ENCODE measurements at places on chromosomes 3 and 15.

DNA sequence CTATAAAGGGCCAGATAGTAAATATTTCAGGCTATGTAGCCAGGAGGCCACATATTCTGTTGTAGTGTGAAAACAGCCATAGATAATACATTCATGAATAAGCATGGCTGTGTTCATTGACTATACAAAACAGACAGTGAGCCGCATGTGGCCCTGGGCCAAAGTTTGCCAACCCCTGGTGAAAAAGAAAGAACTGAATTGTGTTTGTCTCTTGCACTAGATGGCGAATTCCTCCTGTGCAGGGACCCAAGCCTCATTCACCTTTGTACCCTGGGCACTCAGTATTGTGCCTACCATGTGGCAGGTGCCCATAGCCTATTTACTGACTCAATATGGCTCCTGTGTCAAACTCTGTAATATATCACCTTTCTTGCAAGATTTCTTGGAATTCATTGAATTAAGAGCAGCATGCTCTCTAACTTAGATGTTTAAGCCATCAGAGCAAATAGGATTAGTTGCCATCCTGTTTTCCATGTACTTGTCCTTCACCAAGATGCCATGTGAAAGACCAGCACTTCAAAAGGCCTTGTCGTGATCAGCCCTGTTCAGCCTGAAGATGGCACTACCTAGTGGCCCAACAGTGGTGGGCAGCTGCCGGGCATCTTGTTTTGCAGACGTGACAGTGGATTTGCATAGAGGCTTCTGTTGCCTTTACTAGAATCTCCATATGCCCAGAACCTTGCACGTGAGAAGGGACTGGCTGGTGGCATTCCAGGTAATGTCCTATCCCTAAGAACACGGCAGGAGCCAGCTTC, 50.9 kb upstream of the CMTM7 start:
- DNase-seq: no peak

DNA sequence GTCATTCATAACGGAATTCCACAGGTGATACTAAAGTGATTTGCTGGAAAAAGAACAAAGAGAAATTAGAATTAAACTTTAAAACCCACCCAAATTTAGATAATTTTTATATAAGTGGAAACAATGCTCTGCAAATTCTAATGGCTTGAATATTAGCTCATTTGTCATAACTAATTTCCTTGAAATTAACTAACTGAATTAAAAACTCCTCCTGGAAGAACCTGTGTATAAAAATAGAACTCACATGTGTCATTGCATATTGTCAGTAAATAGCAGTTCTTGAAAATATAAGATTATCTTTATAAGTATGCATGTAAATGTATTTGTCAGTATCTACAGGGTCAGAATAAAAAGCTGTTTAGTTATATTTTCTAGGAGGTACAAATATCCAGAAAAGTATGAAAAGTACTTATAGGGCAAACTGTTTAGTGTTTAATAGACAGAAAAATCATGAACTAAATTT, 16.3 kb downstream of the ZIC1 start:
- DNase-seq: no peak

- DNase-seq: no peak
Observed at GRCh38 chr3:115475178-115476041, 147.9 kb upstream of the GAP43 start.

- DNase-seq: no peak
Observed at GRCh38 chr15:99619712-99620111, 53.9 kb downstream of the MEF2A start.

DNA sequence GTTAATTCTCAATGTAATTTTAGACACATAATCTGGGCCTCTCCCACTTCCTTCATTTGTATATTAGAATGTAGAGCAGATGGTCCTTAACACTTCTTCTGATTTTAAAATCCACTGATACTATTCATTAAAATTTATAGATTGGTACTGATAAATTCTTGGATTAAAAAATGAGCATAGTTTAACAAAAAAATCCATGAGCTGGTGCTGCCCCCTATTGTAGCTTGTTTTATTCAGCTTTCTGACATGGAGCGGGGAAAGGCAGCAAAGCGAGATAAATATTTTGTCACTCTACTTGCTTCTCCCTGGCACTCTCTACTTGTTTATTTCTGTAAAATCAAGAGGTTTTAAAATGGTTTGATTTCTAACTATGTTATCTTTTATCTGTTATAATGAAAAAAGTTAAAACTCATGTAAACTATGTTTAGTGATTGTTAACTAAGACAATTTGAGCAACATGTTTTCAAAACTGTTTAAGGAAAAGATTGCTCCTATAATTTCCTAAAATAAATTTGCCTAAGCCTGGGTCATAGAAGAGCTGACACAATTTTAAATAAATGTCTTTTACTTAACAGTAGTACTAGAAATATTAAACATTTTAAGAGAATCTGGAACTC, 26.5 kb upstream of the PLOD2 start:
- DNase-seq: no peak

DNA sequence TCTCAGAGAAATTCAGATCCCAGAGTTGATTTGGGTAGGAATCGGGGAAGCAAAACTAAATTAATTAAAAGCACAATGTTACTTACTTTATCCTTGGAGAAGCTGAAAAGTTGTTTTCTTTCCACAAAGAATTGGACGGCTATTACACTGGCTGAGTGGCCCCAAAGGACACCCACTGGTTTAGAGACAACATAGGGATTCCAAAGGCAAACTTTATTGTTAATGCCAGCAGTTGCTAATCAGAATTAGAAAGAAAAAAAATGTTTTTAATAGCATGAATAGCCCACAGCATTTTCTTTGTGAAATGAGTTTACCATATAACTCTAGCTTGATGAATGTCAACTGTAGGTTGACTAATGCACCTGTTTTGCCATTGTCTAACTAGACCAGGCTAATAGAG, 51.7 kb downstream of the WDR49 start:
- DNase-seq: no peak

GRCh38 chr15:96327155-96327741, 3.3 kb upstream of the NR2F2 start:
- DNase-seq: peak; percentile 93

DNA sequence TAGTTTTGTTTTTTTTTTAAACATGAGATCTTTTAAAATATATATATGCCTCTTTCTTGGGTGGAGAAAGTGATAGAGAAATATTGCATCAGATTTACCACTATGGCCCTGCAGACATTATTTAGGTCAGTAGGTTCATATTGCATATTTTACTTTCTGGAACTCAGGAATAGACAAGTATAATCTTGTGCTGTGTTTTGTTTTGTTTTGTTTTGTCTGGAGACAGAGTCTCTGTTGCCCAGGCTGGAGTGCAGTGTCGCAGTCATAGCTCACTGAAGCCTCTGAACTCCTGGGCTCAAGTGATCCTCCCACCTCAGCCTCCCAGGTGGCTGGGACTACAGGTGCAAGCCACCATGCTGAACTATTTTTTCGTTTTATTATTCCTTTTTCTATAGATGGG, 21.5 kb upstream of the DUT start:
- no peak for DNase-seq

DNA sequence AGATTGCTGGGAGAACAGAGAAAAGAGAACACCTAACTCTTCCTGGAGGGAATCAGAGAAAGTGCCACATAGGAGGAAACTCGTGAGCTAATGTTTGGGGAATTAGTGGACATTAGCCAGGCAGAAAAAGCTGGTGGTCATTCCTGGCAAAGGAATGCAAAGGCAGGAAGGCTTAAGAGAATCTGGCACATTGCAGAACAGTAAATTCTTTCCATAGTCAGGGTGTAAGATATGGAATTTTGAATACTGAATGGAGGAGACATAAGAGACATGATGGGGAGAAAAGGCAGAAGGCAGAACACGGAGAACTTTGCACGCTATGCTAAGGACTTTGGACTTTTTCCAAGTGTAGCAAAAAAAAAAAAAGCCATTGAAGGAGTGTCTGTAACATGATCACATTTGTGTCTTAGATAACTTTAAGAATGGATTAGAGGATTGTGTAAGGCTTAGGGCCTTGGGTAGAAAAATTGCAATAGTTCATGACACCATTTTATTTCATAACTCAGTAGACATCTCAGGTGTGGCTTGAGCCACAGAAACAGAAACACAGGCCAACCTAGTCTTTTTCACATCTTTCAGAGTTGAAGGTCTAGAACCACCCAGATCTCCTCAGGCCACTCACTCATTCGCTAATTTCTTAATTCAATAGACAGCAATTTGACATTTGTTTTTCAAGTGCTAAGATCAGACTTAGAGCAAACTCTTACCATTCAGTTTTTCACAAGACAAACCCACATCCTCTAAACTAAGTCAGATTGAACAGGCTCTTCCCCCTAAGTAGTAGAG, 31.2 kb upstream of the CCDC80 start:
- DNase-seq: peak; percentile 13

DNA sequence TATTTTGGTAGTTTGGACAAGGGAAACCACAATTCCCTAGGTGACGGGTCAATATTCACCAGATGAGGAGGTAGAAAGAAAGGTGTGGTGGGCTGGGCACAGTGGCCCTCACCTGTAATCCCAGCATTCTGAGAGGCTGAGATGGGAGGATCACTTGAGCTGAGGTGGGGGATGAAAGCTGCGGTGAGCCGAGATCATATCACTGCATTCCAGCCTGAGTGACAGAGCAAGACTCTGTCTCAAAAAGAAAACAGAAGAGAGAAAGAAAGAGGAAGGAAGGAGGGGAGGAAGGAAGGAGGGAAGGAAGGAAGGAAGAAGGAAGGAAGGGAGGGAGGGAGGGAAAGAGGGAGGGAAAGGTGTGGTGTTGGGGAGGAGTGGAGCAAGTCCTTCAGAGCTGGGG, 56.1 kb upstream of the RNF7 start:
- no peak for DNase-seq

DNA sequence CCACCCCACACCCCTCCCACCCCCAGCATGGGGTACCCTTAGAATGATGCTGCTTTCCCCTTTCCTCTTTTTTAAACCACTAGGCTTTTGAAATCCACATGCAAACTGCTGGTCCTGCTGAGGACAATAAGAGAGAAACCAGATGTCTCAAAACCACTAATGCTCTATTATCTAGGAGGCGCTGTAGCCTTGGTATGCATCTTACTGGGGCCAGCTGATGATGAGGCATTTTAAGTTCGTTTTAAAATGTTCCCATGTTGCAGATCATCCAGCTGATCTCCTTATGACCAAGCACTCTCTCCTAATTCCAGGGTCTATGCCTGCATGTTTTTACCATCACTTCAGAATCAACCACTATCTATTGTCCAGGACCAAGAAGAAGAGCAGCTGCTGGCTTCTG, 1.3 kb downstream of the NME9 start:
- DNase-seq: peak; percentile 6

DNA sequence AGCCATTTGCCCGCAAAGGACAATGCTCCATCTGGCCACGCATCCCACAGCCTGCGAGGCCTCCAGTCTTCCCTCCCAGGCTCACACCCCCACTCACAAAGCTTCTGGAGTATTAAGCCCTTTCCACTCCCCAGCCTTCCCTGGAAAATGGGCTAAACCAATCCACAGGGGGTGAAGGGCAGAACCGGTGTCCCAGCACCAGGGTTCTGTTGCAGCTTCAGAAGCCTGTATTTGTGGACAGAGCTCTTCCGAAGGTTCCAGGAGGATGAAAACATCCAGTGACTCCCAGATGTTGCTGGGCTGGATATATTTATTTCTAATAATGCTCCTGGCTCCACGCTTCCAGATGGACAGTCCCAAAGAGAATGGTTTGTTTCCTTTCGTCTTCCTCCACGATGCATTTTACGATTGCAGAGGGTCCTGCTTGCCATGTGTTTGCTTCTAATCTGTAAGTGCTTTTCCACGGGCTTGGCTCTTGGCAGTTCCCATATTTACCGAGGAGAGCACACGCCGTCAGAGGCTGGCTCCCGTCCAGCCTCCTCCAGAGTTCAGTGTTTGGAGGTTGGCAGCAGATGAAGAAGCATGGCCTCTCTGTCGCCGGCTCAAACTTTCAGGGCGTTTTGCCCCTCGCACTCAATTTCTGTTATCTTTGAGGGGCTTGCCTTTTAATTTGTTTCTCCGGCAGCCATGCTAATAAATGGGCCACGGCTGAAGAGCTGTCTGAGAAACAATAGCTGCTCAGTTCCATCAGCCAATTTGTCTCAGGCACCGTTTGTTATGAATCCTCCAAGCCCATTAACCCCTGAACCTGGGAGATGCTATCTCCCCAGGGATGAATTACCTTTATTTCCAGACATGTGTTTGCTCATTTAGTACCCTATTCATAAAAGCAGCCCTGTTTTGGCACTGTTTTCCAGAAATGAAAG, 367.9 kb upstream of the PROK2 start:
- DNase-seq: no peak
